Bronchial smooth muscle cell (primary cell): ENCODE measurements at places on chromosomes 16 and 17. TPM values are rescaled to one million over a fixed set of nuclear protein-coding genes. Genes with fewer than 3 reads are reported as not detected.

ACSM2A gene
- not detected in 2 replicates for total RNA-seq

BIRC5 gene
- total RNA-seq = 6.3 and 15.4 TPM in 2 replicates

DRC3 gene
- 0.32 and 2.1 TPM in 2 replicates for total RNA-seq

CCP110 gene
- 6.9 and 8.0 TPM in 2 replicates for total RNA-seq

CYGB gene
- total RNA-seq = 65.3 and 86.2 TPM in 2 replicates

GNGT2 gene
- total RNA-seq = not detected in 2 replicates

MED31 gene
- total RNA-seq = 8.0 and 9.2 TPM in 2 replicates

CDH11 gene
- 156 and 594 TPM in 2 replicates for total RNA-seq

ZSCAN10 gene
- total RNA-seq = not detected in 2 replicates

DHRS7C gene
- not detected in 2 replicates for total RNA-seq
